CD4-positive, alpha-beta T cell treated with Interleukin-4 for 4 hours (primary cell): ENCODE measurements at places on chromosomes 1 and 21.

GRCh38 chr1:89929467-89930063, 65.3 kb upstream of the ZNF326 start:
- DNase-seq, result no peak

DNA sequence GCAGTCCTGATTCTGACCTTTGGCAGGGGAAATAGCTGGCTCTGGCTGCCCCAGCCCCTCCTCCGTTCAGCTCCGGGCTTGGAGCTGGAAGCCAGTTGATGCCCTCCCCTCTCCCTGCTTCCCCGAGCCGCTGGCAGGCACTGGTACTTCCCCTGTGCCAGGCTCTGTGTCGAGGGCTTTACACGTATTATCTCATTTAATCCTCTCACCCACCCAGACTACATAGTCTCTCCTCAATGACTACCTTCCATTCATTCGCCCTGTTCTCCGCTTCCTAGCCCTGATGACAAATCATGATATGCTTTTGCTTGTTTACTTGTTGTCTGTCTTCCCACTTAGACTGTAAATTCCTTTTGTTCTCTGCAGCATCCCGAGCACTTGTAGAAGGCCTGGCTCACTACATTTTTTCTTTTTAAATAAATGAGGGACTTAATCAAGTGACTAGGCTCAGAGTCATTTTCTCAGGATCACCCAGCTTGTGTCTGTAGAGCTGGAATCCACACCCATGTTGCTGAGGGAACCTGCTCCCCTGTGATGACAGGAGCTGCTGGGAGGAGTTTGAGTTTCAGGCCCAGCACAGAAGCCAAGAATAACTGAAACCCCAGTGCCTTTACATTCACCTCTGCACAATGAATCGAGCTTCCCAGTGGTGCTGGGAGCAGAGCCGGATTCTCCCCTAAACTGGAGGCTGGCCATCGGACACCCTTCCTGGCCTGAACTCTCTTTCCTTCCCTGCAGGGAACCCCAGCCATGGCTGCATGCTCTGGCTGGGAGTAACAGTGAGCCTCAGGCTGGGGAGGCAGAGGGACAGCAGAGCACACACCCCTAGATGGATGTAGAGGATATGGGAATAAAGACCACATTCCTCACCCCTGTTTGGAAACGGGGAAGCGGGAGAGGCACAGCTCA, 58.3 kb downstream of the UBIAD1 start:
- no peak for DNase-seq

DNA sequence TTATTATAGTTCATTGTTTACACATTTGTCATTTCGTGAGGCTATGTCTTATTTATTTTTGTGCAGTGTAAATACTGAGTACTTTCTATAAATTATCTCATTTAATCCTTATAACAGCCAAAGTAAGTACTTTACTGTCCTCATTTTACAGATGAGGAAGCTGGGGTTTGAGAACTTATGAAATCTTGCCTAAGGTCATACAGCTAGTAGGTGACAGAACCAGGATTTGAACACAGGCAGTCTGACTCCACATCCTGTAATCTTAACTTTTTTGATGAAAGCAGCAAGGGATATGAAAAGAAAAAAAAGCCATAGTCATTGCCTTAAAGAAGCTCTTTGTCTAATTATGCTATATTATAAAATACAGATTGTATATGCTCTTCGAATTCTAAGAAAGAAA, 107.1 kb upstream of the BMP8A start:
- no peak for DNase-seq

GRCh38 chr1:152003846-152004442, 10.3 kb upstream of the S100A10 start:
- DNase-seq, result no peak
